Anterior cingulate cortex (tissue), 58 donors: ENCODE measurements at places on chromosomes 6 and 20.

DNA sequence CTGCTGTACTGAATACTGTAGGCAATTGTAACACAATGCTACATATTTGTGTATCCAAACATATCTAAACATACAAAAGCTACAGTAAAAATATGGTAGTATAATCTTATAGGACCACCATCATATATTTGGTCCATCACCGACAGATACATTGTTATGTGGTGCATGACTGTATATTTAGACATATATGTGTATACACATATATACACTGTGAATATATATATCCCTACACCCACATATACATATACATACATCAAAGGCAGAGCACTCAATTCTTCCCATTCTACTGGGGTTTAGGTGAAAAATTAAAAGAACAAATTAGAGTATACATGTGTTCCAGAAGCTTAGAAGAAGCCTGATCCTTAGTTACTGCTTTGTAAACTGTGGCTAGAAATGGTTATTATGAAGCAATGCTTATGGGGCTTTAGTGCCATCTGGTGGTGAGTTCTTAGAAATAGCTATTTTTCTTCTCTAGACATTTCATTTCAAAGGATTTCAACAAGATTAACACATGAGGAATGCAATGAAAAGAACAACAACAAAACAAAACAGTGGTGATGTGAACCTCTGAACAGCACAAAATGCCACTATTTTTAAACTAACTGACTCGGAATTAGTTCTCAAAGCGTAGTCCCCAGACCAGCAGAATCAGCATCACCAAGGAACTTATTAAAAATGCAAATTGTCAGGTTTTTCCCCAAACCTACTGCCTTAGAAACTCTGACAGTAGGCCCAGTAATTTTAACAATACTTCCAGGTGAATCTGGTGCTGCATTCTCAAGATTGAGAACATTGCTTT is 38.0 kb downstream of the PKHD1 start:
- DNase-seq = no peak

DNA sequence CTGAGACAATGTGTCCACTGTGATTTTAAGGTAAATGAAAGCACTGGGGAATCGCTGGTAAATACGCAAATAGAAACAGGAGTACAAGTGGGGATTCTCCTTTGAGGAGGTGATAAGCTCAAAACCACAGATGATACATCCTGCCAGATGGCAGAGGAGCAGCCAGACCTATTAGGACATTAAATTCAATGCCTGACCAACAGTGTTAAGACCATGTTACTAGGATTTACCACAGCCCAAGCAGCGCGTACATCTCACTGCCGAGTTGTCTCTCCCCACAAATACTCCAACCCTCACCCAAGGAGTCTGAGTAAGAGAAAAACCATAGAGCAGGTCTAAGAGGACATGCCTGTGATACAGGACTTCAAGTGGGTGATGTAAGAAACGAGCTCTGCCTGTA is 68.9 kb upstream of the TULP1 start:
- no peak for DNase-seq

DNA sequence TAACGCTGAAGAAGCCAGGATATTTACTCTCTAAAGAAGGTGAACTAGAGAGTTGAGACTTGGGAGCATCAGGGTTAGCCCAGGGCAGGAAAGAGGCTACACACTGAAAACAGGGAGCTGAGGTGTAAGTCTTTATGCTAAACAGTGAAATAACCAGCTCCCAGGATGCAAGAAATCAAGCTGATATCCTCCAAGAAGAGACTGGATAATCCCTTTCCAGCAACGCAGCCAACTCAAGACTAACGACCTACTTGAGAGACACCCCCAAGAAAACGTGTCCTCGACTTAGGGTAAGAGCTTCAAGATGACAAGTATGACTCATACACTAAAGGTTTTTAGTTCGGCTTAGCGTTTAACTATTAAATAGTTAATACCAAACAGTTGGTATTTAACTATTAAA is 202.2 kb downstream of the TASP1 start:
- DNase-seq = no peak

DNA sequence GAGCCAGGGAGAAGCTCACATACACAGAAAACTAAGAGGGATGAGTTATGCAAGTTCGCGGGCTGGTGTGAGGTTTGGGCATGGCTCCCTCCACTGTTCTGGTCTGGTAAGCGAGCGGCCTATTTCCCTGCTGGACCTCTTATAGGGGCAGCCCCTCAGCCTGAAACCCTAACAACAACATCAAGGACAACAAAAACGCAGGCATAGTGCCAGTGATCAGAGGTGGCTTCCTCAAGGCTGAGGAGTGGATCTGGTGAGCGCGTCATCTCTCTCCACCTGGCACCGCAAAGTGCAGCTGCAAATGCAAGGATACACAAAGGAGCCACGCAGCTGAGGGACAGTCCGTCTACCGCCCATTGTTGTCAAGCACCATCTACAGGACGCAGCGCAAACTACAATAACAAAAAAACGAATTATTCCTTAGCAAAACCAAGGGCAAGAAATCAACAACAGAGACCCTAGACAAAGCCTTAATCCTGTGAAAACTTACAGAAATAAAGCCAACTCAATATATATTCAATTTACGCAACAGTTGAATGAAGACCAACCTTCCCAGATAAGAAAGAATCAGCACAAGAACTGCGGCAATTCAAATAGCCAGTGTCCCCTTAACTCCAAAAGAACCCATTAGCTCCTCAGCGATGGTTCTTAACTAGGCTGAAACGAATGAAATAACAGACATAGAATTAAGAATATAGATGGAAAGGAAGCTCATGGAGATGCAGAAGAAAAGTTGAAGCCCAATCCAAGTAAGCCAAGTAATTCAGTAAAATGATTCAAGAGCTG is 9.2 kb upstream of the DEFB110 start:
- DNase-seq = no peak

DNA sequence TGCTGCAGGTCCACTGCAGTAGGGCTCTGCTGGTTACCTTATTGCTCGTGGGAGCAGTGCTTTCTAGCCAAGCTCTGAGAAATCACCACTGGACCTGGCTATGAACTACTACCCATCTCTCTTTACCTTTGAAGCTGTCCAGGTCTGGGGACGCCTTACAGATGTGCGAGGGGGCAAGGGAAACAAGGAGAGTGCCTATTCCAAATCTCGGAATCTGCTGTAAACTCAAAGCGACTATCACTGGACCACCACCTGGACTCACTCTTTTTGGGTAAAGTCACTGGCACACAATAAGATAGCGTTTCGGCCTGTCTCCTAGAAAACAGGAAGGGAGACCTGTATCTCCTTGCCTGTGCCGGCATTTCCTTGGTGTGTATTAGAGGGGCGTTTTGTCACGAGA is 5.3 kb downstream of the NRN1 start:
- no peak for DNase-seq

DNA sequence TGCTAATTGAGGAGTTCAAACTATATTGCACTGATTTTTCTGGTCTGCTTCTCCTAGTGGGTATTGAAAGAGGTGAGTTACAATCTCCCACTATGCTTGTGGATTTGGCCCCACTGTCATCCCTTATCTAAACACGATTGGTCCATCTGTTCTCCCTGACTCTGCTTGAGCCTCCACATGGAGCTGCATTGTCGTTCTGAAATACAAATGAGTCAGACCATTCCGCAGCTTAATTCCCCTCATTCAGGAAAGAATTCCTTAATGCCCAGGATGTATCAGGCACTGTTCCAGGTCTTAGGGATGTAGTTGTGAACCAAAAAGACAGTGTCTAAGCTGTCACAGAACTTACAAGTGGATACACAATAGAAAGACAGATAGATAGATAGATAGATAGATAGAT is 461.9 kb downstream of the QKI start:
- DNase-seq = no peak

- DNase-seq = no peak
These were observed 12.1 kb downstream of the EXOC2 start for GRCh38 chr6:680666-681340.

DNA sequence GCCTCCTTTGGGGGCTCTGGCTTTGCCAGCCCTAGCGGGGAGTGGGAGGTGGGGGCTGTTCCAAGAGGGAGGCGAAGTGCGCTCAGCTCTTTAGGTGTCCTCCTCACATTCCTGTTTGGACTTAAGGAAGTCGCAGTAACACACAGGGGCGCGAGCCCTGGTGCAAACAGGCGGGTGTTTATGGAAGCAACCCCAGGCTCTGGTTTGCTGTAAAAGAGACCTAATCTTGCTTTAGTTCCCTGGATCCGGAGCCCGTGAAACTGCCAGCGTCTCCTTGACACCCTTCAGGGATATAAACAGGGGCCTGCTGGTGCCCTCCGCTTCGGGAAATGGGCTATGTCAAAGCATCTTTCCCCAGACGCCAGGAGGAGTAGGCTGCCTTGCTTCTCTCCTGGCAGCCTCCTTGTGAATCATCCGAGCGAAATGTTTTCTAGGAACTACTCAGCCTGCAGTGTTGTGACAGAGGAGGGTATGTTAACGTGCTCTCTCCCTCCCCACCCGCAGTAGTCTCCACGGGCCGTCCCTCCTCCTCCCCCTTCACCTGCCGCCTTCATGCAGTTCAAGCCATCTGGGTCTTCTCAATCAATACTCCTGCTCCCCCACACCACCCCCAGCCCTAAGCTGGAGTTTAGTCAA is 168.0 kb upstream of the LRFN2 start:
- no peak for DNase-seq

DNA sequence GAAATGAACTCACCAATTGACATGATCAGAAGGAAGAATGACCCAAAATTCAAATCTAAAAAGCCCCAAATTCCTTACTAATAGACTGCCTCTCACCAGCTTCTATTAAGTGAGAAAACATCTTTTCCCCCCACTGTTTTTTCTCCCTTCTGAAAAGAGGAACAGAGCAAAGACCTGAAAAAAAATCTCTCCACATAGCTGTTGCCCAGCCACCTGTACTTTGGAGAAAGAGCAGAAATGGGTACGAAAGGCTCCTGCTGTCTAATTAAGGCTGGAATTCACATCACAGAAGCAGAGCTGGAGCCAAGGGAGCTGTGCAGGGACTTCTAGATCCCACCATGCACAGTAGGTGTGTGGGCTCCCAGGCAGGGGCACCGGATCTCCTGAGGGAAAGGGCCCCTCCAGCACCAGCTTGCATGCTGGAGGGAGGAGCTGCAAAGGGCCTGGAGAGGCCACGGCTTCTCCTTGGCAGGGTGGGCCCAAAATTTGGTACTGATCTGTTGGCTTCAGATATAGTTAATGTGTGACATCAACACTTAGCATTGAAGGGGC is 73.2 kb upstream of the DUSP22 start:
- DNase-seq = no peak

DNA sequence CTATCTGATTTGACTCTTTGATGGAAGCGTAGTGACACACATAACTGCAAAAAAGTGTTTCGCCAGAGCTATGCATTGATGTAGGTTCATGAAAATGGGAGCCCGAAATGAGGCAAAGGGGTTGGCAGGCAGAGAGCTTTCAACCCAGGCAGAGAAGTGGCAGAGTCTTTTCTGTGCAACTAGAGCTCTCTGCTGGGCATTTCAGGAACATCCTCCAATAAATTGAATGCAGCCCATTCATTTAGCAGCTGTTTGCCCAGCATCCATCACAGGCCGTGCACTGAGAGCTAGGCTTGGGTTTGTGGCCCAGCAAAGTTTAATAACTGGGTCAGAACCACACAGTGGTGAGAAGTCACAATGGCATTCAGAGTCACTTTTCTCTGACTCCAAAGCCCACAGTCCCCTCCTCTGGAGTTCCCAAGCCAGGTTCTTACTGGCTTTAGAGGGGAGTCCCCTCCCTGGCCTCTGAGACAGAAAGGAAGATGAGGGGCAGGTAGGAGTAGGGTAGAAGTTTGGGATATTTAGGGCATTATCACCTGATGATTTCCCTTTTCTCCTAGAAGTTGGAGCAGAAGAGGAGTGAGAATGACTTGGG is 31.8 kb upstream of the ELMO2 start:
- DNase-seq = peak; percentile 31

DNA sequence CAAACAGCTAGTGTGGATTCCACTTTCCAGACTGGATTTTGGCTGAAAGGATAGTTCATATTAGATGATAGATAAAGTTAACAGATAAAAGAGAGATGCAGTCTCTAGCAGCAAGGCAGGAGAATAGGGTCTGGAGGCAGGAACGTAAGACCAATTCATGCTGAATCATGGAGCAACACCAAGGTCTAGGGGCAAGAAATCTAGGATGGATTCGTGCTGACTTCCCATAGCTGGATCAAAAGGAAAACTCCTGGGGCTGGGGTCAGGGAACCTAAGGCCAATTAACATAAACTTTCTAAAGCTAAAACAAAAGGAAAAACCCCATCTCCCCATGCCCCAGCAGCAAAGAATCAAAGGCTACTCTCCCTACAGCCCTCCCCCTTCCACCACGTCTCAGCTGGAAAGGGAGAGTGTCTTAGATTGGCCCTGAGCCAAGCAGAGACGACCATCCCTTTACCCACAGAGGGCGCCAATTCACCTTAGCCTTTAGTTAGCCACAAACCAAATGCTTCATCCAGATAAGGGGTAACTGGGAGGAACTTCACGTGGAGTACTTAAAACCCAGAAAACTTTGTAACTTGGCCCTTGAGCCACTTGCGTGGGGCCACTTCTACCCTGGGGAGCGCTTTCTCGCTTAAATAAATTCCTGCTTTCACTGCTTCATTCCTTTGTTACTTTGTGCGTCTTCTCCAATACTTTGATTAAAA is 7.6 kb downstream of the TREM1 start:
- DNase-seq = peak; percentile 16

GRCh38 chr6:1395941-1396908 is 6.8 kb downstream of the FOXF2 start:
- DNase-seq = no peak

GRCh38 chr6:79610306-79611009 is 20.7 kb upstream of the SH3BGRL2 start:
- no peak for DNase-seq

DNA sequence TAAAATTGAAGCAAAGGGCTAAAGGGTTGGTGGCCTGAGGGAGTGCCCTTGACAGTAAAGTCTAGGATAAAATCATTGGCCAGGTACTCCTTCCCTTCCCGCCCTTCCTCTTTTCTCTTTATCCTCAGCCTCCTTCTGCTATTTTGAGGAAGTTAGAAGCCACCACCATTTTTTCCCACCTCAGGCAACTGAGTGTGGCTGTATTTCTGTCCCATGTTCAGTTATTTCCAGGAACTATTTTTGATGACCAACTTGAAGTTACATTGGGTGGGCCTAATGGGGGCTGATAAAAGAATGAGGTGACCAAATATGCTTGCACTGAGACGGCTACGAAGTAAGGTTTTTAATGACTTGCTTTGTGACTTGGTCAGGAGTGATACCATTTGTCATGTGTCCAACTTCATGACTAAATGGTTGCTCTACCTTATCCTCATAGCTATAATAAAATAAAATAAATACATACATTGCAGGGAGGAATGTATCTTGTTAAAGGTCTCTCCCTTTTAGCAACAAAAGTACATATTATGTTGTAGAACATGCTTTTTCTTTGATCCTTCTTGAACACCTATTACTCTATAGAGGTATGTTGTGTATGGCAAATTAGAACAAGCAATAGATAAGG is 12.0 kb downstream of the PTPN1 start:
- DNase-seq = no peak

- no peak for DNase-seq
These were observed 14.5 kb upstream of the TFB1M start for GRCh38 chr6:155328539-155329459.

- DNase-seq = no peak
These were observed 8.5 kb upstream of the RSPO4 start for GRCh38 chr20:1010659-1011058.
